ENCODE measurements at places on chromosomes 6 and 20.
A peak's percentile ranks its signal among the peaks of the same experiment; 100 is the strongest.

- DNase-seq = no peak
Observed at GRCh38 chr6:158323561-158323958, 11.3 kb downstream of the TULP4 start.

DNA sequence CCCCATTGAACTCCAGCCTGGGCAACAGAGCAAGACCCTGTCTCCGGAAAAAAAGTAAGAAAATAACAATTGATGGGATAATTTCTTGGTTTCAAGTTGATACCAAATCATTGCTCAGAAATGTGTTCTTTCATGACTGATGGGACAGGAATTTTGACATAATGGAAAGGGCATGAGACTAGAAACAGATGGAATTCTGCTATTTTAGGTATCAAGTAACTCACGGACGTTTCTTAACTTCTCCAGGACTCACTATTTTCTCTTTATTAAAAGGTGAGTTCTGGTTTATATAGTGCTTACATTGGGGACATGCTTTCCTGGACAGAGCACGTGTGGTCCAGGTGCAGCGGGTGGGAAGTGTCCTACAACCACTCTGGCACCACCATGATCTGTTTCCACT, 6.0 kb upstream of the DSP start:
- no peak for DNase-seq

DNA sequence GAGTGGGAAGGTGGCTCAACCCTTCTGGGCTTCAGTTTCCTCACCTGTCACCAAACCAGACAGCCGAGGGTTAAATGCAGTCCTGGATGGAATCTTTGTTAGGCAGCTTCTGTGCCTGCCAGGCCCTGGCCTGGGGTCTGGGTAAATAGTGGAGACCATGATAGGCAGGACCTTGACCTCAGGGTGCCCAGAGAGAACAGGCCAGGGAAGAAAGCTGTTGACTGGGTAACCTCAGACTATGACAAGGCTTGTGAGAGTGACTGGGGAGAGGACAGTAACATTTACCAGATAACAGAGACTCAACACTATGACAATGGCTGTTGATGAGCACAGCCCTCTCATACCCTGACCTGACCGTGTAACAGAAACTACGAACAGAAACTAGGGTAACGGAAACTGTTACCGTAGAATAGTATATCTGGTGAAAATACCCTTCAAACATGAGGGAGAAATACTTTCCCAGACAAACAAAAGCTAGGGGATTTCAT, 218.3 kb downstream of the PREX1 start:
- no peak for DNase-seq

DNA sequence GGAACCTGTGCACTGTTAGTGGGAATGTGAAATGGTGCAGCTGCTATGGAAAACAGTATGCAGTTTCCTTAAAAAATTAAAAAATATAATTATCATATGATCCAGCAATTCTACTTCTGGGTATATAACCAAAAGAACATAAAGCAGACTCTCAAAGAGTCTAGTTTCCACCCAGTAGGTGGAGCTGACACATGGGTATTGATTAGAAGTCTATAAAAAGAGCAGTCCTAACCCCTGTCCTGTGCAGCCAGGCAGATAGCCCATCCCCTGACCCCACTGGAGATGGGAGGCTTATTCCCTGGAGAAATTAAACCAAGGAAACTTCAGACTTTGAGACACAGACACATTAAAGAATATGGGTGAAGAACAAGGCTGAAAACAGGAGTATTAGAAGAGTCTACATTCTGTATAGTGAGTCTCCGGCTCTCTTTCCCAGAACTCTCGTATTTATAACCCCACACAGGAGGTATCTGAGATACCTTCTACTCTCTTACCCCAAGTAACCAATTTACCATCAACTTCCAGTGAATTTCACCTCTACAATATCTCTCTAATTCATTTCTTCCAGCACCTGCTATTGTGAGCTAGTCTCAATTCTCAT, 92.3 kb downstream of the SEL1L2 start:
- DNase-seq = no peak

GRCh38 chr6:11922901-11923300, 89.2 kb upstream of the HIVEP1 start:
- no peak for DNase-seq

- no peak for DNase-seq
Observed at GRCh38 chr6:45965007-45965406, 50.7 kb downstream of the CLIC5 start.

DNA sequence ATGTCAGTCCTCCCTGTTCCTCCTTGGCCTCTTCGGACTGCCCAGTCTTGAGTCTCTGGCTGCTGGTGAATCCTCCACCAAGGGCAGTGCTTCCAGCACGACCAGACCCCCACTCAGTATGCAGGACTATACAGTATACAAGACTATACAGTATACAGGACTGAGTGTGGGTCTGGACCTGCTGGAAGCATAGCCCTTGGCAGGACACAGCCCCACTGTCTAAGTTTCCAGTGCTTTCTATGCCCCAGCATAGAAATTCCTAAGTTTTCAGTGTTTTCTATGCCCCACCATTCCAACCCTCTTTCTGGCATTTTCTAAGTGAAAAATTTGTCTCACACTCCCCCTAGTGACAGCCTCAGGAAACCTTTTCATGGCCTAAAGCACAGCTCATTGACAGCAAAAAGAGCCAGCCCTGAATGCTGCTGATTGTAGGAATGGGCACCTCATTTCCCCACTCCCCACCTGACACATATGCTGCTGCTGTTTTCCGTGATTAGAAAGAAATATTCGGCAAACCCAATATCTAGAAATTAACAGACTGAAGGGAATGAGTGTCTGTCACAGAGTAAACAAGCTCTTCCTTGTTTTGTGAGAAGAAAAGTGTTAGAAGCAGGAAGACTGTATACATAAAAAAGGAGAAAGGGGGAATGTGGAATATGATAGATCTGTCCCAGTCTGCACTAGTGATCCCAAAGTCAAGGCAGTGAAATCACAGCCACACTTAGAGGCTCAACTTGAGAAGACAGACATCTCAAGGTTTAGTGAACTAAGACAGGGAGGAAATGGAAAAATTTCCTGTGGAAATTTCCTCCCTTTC, 206.9 kb downstream of the IBTK start:
- peak; percentile 9 for DNase-seq

DNA sequence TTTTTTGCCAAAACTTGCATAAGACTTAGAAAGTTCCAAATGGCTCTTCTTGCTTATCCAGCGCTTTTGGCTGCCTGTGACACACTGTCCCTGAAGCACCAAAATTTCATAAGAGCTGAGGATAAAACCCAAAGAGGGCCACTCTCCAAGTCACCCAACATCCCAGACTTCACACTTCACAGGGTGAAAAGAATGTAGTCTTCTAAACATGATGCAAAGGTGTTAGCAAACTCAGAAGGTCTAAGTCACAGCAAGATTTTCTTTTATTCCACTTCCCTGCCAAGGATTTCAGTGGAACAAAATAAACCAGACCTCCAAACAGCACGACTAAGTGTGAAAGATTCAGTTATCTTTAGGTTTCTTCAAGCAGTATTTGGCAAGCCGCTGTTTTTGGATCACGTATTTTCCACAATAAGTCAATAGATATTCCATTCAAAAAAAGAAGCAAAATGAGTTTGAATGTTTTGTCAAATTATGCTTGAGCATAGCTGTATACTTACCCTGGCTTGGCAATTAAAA, 44.6 kb upstream of the CD93 start:
- DNase-seq = no peak

DNA sequence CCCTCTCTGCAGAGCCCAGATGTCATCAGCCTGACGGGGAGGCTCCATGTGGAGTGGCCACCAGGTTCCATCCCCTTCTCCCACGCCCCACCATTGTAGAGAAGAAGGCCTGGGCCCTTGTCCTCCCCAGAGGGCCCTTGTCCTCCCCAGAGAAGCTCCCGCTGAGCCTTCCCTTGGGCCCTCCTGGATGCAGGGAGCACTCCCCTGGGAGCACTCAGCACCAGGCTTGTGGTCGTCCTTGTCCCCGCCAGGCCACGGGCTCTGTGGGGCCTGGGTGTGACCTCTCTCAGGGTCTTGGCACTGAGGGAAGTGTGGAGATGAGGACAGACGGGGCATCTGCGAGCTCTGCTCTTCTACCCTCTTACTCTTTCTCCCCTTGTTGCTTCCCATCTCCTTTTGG, 83.4 kb upstream of the NNAT start:
- no peak for DNase-seq

DNA sequence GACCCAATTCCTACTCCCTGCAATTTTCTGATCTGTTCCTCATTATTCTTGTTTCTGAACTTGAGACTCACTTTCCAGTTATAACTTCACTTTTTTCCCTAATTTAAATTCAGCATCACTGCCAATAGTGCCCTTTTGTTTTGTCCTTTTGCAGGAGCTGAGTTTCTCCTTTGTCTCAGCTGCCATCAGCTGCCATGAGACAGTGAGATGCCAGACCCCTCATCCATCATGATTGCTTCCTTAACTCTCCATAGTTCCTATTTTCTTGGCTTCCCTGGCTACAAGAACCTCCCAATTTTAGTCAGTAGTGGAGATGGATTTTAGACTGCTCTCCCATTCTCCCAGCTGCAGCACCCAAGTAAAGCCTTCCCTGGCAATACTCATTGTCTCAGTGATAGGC, 518.1 kb downstream of the HDGFL1 start:
- DNase-seq = no peak
